Cardiac muscle cell (in vitro differentiated cells and primary cell): ENCODE measurements at places on chromosomes 2 and 18. TPM values are rescaled to one million over a fixed set of nuclear protein-coding genes. Genes with fewer than 3 reads are reported as not detected.

EFR3B gene
- polyA plus RNA-seq, result 8.5 and 9.0 TPM in 2 replicates

UGT1A10 gene
- polyA plus RNA-seq, result not detected in 2 replicates

TNS1 gene
- 13.7 and 16.7 TPM in 2 replicates for polyA plus RNA-seq

GTF2A1L gene
- 0.68 and 2.7 TPM in 2 replicates for polyA plus RNA-seq

RMC1 gene
- 18.3 and 28.0 TPM in 2 replicates for polyA plus RNA-seq

ERBB4 gene
- polyA plus RNA-seq, result 42.1 and 54.6 TPM in 2 replicates

FAP gene
- not detected in 2 replicates for polyA plus RNA-seq

DTNA gene
- polyA plus RNA-seq, result 21.3 and 34.6 TPM in 2 replicates

C2orf78 gene
- not detected in 2 replicates for polyA plus RNA-seq

NOL4 gene
- polyA plus RNA-seq, result 1.5 TPM in 1 of 2 replicates, not detected in the other

CYP27C1 gene
- 3.4 and 3.6 TPM in 2 replicates for polyA plus RNA-seq

CCNYL1 gene
- 6.8 and 9.8 TPM in 2 replicates for polyA plus RNA-seq

THOC1 gene
- 46.2 and 76.9 TPM in 2 replicates for polyA plus RNA-seq

GPC1 gene
- 57.8 and 60.4 TPM in 2 replicates for polyA plus RNA-seq

MLPH gene
- polyA plus RNA-seq, result 1.4 TPM in 1 of 2 replicates, not detected in the other

PCARE gene
- polyA plus RNA-seq, result 0.34 TPM in 1 of 2 replicates, not detected in the other

CNGA3 gene
- polyA plus RNA-seq, result not detected in 2 replicates

AKAIN1 gene
- polyA plus RNA-seq, result not detected in 2 replicates

CNDP1 gene
- 0.55 TPM in 1 of 2 replicates, not detected in the other for polyA plus RNA-seq

BMP10 gene
- 0.35 and 1.2 TPM in 2 replicates for polyA plus RNA-seq

SIX2 gene
- polyA plus RNA-seq, result 0.78 and 1.0 TPM in 2 replicates
